Tibial artery (tissue), 4 donors: ENCODE measurements at places on chromosomes 12 and 14.

DNA sequence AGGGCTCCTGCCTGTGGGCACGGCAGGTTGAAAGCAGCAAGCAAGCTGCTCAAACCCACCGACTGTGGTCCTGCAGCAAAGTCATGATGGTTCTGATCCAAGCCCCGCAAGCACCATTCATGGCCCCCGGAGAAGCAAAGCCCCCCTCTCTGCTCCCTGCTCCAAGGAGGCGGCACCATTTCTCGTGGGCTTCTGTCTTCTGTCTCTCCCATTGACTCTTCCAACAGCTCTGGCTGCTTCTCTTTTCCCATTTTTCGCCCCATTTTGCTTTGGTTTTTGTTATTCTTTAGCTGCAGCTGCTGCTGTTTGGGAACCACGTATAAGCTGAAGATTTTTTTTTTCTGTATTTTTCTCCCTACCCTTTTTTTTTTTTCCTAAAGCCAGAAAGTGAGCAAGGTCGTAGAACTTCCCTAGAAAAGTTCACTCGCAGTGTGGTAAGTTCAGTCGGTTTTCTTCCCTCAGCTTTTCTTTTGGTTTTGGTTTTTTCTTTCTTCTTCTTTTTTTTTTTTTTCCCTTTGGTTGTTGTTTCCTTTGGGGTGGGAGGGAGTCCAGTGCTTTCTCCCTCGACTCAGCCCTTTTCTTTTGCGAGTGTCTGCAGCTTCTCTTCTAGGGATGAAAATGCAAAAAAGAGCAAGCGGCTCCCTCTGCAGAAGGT lies 354.1 kb downstream of the DPF3 start:
- H3K4me1 ChIP-seq = peaks cover 7% of the 10 kb centered on the region
- peaks cover 9% of the 10 kb centered on the region for H3K36me3 ChIP-seq
- DNase-seq = no peak
- no peak overlapping the region for H3K27ac ChIP-seq
- no peaks in the 10 kb centered on the region for H3K27me3 ChIP-seq

GRCh38 chr14:28635387-28635786 lies 131.2 kb upstream of the FOXG1 start:
- no peak for DNase-seq
- H3K27ac ChIP-seq = no peak overlapping the region
- no peaks in the 10 kb centered on the region for H3K36me3 ChIP-seq

DNA sequence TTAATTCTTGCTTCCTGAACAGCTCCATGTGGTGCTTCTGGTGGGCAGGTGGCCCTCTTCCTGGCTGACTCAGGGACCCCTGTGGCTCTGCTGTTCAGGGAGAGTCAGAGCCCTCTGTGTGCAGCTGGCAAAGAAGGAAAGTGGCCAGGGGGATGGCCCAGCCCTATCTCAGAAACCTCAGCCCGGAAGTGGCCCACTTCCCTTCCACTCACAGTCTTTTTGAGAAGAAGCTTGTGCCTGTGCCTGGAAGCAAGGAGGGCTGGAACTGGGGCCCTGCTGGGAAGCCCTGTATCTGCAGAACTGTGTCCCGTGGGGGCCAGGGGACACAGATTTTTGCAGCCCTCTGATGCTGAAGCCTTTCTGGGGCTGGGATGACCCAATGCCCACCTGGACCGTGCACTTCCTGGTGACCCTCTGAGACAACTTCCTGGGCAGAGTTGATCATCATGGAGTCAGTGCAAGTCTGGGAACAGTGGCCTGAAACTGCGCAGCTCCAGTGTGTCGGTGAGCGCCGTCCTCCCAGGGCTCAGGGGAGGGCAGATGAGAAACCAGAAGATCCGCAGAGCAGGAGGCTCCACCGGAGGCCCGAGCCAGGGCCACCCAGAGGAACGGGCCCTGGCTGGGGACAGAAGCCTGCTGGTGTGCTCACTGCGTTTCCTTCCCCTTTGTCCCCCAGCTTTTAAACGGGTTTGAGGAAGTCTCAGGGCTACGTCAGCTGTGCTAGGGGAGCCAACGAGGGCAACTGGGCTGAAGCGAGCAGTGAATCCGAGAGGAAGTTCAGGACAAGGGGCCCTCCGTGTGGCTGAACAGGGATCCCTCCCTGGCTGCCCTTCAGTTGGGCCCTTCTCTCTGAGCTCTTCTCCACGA lies 217.4 kb upstream of the RTL1 start:
- peak; percentile 63 for DNase-seq
- H3K4me3 ChIP-seq = no peak overlapping the region
- H3K4me1 ChIP-seq = no peaks in the 10 kb centered on the region
- no peaks in the 10 kb centered on the region for H3K36me3 ChIP-seq
- no peaks in the 10 kb centered on the region for H3K27me3 ChIP-seq

DNA sequence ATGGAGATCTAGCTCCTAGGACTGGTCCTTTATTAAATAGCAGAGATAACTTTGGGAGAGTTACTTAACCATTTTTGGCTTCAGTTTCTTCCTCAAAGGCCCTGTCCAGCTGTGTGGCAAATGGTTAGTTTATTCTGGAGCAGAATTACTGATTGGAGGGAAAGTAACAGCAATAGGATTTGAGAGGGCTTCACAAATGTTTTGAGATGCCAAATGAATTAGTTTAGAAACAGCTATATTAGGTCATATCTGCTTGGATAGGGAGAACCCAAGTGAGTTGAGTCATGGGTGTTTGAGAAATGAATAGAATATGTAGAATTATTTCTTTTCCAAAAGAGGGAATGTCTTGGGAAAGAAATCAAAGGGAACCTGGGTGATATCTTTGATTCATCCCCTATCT lies 17.5 kb downstream of the RASSF3 start:
- H3K4me1 ChIP-seq = peaks cover 100% of the 10 kb centered on the region
- H3K36me3 ChIP-seq = no peaks in the 10 kb centered on the region
- H3K27ac ChIP-seq = peak overlapping the region; percentile 88
- no peak overlapping the region for H3K4me3 ChIP-seq
- no peaks in the 10 kb centered on the region for H3K27me3 ChIP-seq

- H3K27me3 ChIP-seq = no peaks in the 10 kb centered on the region
- no peak overlapping the region for H3K27ac ChIP-seq
- no peak for DNase-seq
- no peaks in the 10 kb centered on the region for H3K4me1 ChIP-seq
Measured at GRCh38 chr14:66444271-66444927, 41.8 kb upstream of the CCDC196 start.

DNA sequence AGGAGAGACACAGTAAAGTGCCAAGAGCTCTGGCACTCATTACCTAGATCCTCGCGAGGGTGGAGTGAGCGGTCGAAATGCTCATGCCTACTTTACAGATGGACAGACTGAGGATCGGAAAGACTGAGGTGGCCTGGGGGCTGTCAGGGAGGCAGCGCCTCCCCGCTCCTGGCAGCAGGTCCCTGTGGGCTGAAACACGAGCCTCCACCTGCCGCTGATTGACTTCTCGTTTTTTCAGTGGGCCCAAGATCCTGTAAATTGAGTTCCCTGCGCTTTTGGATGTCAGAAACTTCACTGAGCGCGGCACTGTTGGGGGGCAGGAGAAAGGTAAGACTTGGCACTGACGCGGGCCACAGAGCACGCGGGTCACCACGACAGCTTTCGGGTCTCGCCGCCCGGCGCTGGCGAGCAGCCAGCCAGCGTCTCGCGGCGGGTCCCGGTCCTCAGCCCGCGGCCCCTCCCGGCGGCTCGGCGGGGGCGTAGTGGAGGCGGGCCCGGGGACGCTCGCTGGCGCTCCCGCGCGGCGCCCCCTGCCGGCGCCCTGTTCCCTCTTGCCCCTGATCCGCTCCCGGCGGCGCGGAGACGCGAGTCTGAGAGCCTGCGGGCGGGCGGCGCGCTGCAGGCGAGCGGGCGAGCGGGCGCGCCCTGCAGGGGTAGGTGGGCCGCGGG lies 552 bp upstream of the SCN8A start:
- no peaks in the 10 kb centered on the region for H3K27me3 ChIP-seq
- H3K4me3 ChIP-seq = peak overlapping the region; percentile 58
- H3K27ac ChIP-seq = no peak overlapping the region

GRCh38 chr12:48104531-48104930 lies 1.3 kb downstream of the SENP1 start:
- peak overlapping the region; percentile 94 for H3K27ac ChIP-seq
- no peaks in the 10 kb centered on the region for H3K27me3 ChIP-seq
- H3K36me3 ChIP-seq = no peaks in the 10 kb centered on the region
- no peak for DNase-seq

DNA sequence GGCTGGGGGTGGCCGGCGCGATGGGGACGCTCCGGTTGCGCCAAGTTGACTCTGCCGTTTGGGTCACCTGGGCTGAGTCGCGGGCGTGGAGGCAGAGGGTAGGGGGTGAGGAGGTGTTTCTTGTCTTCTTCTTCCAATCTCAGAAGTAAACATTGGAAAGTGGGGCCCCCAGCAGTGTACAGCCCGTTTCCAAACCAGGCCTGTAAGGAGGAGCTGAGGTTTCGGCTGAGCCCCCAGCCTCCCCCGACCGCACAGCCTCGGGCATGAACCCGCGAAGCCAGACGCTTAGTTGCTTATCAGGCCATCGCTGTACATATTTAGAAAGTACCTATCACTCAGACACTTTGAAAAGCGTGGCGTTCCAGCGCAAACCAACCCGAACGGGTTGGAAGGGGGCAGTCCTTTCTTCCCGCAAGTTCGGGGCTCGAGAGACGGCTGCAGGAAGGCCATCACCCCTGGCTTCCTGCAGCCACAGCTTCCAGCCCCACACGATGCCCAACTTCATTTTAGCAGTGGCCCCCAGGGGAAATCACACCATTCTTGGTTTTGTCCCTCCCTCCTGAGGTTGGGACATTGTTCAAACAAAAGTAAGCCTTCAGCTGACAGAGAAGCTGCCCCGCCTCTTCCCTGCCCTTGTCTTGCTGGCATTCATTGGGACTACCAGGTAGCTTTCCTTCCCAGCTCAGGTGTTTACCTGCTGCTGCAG lies 164.1 kb downstream of the ZFP36L1 start:
- DNase-seq = no peak
- no peaks in the 10 kb centered on the region for H3K27me3 ChIP-seq
- H3K4me3 ChIP-seq = no peak overlapping the region
- peaks cover 56% of the 10 kb centered on the region for H3K4me1 ChIP-seq

DNA sequence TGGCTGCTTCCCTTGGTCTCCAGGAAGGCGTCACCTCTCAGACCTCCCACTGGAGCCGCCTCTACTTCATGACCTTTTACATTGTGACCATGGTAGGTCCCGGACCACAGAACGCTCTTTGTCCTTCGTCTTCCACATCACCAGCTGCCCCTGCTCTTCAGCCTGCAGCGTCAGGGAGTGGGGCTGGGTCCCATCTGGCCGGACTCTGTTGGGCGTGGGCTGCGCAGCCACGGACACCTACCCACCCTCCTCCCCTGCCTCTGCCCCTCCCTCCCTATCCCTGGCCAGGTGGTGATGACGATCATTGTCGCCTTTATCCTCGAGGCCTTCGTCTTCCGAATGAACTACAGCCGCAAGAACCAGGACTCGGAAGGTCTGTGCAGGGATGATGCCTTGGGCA lies 43.3 kb downstream of the SLC8B1 start:
- no peak for DNase-seq
- H3K27ac ChIP-seq = no peak overlapping the region
- H3K27me3 ChIP-seq = no peaks in the 10 kb centered on the region

- H3K27ac ChIP-seq = no peak overlapping the region
- no peaks in the 10 kb centered on the region for H3K36me3 ChIP-seq
- no peak overlapping the region for H3K4me3 ChIP-seq
- DNase-seq = no peak
Measured at GRCh38 chr12:51686727-51687126, 95.7 kb downstream of the SCN8A start.

GRCh38 chr12:96048393-96048969 lies 13.1 kb upstream of the LTA4H start:
- DNase-seq = no peak
- no peaks in the 10 kb centered on the region for H3K27me3 ChIP-seq
- peaks cover 7% of the 10 kb centered on the region for H3K4me1 ChIP-seq
- H3K36me3 ChIP-seq = no peaks in the 10 kb centered on the region

DNA sequence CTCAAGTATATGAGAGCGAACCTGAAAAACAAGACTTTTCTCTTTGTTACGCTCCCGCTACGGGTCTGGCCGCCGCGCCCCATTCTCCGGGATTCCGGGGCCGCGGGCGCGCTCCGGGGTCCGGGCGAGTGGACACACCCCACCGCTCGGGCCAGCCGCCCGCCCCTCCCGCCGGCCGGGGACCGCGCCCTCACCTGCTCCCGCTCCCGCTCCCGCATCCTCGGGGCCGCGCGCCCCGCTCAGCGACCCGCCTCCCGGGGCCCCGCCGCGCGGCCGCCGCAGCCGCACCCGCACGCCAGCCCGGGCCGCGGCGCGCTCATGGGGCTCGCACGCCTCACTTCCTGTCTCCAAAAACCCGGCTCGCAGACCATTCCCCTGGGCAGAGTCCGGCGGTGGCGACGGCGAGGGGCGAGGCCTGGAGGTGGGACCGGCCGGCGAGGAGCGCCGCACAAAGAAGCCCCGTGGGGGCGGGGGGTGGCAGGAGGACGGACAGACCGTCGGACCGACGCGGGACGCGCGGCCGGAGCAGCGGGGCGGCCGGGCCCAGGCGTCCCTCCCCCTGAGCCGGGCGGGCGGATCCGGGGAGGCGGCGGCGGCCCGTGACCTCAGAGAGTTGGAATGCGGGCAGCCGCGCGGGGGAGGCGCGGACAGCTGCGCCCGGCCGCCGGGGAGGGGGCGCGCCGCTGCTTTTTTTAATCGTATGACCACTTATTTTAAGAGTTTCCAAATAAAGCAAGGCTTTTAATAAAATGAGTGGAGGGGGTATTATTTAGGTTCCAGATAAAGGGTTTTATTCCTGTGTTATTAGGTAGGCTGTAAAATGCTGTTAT lies at the start of gene PTPN21:
PTPN21 (minus strand) TSS at position 551 of the 830 bp plus-strand sequence. CDS start 4,590 bp downstream, outside the sequence.
- peaks cover 14% of the 10 kb centered on the region for H3K4me1 ChIP-seq
- H3K27me3 ChIP-seq = no peaks in the 10 kb centered on the region
- H3K36me3 ChIP-seq = peaks cover 5% of the 10 kb centered on the region
- DNase-seq = peak; percentile 88
- peak within 1 kb of the TSS; percentile 85 for H3K4me3 ChIP-seq

DNA sequence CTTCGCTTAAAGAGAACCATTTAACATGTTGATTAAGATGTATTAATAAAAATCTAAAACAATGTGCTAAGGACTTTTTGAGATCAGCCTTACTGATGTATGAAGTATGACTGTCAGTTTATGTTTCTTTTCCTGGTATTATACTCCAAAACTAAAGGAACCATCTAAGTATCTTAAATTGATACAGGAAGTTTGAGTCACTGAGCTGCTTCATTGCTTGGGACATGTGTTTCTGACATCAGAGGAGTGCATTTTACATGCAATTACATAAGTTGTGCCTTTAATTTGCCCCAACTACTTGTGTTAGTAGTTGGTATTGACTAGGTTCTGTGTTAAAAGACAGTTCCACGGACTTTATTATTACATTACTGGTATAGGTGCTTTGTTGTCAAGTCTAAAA lies 50.9 kb downstream of the PROX2 start:
- H3K36me3 ChIP-seq = peaks cover 22% of the 10 kb centered on the region
- DNase-seq = no peak
- H3K4me1 ChIP-seq = no peaks in the 10 kb centered on the region
